ENCODE measurements at places on chromosomes 12 and 14.

- DNase-seq, result no peak
Measured at GRCh38 chr12:111291357-111291756, 77.5 kb downstream of the PHETA1 start.

DNA sequence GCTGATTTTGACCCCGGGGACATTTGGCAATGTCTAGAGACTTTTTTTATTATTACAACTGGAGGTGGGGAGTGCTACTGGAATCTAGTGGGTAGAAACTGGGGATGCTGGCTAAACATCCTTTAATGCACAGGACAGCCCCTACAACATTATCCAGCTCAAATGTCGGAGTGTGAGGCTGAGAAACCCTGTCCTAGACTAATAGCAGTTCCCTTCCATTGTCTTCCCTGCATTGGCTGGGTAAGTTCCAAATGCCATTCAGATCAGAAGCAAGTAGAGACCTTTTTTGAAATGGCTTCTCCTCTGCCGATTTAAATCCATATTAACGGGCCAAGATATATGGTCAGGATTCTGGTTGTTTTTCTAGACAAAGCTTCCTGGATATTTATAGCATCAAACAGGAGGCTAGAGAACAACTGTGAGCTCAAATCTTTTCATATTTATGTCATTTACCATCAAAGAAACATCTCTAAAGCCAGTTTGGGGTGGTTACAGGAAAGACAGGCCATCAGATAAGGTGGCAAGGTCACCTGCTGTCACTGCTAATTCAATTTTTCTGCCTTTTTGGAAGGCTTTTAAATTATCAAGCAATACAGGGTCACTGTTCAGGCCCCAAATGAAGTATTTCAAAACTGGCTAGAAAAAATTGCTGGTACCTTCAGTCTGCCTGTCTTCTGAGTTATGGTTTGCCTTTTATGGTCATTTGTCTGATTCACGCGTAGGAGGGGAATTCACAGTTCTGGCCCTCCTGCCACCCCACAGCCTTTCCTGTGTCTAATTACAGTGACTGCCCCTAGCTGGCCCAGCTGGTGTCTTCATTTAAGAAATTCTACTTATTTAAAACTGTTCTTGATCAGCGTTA, 20.1 kb upstream of the AKAP5 start:
- peak; percentile 25 for DNase-seq

GRCh38 chr12:97305651-97306050, 157.0 kb upstream of the RMST start:
- no peak for DNase-seq

DNA sequence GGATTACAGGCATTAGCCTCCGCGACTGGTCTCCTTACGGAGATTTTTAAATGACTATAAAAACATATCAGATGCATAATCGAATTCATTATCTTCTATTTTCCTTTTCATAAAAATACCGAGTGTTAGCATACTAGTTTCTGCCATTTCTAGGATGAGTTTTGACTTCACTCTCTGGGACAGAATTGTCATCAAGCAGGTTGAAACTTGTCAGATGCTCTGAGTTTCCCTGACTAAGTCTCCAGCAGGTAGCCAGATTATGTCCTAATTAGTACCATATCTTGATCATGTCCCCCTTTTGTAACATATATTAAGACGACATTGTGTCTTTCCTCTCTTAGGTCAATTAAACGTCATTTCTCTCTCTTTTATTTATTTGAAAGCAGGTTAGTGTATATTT, 103.5 kb upstream of the RASSF8 start:
- DNase-seq, result no peak

DNA sequence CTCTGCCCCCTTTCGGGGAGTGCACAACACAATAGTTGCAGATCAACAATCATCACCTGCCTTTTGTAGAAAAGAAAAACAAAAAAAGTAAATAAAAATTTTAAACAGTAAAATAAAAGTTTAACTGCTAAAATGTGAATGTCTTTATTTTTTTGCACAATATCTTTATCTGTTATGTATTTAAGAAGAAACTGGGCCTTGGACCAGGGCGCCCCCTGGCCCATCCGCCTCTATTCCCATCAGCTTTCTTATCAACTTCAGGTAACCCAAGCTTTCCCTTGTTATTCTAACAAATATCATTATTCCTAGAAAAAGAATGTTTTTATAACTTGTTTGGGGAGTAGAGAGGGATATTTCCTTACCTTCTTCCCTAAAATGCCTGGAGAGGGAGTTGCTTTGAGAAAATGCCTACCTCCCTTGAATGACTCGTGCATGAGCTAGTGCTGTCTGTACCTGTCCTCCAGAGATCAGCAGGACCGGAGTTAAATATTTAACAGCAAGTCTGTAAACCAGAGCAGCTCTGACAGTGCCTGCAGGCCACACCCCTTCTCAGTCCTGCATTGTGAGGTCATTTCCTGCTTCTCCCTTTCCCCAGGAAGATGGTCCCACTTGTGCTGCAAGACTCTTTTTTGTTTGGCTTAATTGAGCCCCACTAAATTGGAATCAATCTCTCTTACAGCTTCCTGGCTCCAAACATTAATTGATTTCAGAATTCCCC, 192.8 kb upstream of the RGS6 start:
- DNase-seq, result no peak

DNA sequence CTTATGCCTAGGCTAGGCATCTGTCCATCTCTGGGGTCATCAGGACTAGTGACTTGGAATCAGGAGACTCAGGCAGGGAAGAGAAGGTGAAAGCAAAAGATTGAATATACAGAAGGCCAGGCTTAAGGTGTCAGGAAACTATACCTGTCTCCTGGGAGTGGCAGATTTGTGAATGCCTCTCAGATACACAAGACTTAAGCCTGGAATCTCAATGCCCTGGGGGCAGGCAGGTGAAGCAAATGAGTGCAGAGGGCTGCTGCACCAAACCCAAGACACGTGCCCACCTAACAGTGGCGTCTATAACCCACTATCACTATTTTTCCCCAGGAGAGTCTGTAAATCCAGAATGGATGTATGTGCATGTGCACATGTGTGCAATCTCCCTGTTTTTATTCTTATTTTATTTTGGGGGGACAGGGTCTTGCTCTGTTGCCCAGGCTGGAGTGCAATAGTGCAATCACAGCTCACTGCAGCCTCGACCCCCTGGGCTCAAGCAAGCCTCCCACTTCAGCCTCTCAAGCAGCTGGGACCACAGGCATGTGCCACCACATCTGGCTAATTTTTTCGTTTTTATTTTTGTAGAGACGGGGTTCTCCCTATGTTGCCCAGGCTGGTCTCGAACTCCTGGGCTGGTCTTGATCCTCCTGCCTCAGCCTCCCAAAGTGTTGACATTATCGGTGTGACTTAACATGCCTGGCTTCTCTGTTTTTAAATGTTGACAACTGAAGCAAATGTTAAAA, 31.9 kb upstream of the FOS start:
- no peak for DNase-seq

- no peak for DNase-seq
Measured at GRCh38 chr14:53894456-53894855, 62.2 kb downstream of the BMP4 start.

DNA sequence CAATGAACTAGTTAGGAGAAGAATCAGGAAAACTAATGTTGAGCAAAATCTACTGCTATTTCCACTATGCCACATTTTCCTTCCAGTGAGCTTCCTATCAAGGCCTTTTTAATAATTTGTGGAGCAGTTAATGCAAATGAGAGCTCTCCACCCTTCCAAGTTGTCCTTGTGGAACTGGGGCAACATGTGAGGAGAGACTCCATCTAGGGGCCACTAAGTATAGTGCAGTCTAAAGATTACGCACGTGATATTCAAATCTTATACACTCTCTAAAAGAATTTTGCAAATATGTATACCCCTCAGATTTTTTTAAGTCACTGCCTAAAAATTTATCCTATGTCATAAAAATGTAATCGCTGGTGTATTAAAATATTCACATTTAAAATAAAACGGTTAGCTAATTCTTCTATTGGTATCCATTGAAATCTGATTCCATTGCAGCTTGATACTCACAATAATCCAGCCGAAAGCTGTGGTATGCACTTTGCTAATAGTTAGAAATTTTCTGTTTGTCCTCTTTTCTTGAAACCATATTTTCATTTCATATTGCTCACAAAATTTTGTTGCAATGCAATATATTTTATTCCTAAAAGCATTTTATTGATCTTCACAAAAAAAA, 100.1 kb downstream of the PAH start:
- DNase-seq, result peak; percentile 9

DNA sequence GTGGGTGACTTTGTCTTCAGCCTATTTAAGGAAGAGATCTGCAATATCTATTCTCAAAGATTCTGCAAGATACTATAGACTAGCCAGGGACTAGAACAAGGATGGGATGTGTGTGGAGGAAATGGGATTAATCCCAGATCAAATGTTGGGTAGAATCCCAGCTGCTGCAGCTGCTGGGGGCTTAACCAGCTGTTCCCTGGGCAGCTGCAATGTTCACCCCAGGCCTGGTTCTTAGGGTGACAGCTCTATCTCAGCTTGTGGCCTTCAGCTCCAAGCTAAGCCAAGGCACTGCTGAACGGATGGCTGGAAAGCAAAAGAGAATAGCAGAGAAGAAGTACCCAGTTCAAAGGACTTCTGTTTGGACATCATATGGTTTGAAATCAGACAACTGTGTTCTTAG, 10.0 kb upstream of the RHEBL1 start:
- no peak for DNase-seq

GRCh38 chr14:20802341-20803084, at the start of gene RNASE1:
Gene RNASE1 (minus strand): TSS chr14:20802844. CDS start chr14:20802068, 776 bp downstream.
- no peak for DNase-seq

DNA sequence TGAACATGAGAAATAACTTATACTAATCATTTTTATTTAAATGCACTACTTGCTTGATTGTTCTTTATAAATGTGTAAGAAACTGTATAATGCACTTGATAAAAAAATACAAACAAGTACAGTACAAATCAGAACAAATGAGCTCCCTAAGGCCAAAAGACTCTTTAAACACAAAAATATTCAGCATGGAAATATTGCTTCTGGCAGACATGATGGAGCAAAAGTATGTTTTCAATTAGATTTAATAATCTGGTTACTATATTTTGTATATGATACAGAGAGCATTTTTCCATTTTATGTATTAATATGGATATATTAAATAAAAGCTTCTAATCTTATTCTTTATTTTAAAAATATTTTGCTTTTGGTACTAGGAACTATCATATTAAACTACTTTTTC, 800.2 kb upstream of the LRFN5 start:
- no peak for DNase-seq

GRCh38 chr12:66555113-66555512, 123.8 kb downstream of the GRIP1 start:
- no peak for DNase-seq

GRCh38 chr12:4819654-4820053, 90.1 kb upstream of the KCNA1 start:
- no peak for DNase-seq

DNA sequence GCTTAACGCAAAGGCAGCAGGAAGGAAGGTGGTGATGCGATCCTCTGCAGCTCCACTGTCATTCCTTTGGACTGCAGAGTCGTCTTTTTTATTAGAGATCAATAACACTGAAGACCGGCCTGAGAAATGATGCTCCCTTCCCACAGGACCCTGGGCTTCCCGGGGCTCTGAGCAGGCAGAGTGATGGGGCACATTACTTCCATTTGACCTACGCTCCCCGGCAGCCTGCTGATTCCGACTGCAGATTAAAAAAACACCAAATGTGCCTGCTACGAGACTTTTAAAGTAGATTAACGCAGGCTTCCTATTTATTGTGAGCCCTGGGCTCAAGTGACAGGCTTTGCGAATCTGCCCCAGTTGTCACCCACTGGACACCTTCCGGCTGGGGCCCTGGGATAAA, 37.5 kb downstream of the KCNA1 start:
- no peak for DNase-seq

Measured in nephron progenitor cell (in vitro differentiated cells).